Femur (tissue), 1 donor: ENCODE measurements at places on chromosomes 6 and 20.

DNA sequence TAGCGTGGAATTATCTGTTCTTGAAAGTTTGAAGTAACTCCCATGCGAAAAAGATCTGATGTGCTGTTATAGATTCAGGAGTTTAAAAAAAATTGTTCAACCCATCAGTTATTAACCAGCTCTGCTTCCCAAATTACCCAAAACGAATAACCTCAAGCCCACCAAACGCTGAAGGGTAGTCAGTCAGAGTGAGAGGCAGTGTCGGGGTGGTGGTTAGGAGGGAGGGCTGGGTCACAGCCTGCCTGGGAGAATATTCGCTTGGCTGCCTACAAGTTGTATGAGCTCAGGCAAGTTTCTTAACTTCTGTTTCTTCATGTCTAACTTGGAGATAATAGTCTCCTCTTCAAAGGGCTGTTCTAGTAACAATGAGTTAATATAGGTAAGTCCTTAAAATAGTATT lies 114.6 kb downstream of the JPH2 start:
- no peak for DNase-seq

GRCh38 chr6:47044397-47044796 lies 2.3 kb upstream of the ADGRF1 start:
- no peak for DNase-seq

DNA sequence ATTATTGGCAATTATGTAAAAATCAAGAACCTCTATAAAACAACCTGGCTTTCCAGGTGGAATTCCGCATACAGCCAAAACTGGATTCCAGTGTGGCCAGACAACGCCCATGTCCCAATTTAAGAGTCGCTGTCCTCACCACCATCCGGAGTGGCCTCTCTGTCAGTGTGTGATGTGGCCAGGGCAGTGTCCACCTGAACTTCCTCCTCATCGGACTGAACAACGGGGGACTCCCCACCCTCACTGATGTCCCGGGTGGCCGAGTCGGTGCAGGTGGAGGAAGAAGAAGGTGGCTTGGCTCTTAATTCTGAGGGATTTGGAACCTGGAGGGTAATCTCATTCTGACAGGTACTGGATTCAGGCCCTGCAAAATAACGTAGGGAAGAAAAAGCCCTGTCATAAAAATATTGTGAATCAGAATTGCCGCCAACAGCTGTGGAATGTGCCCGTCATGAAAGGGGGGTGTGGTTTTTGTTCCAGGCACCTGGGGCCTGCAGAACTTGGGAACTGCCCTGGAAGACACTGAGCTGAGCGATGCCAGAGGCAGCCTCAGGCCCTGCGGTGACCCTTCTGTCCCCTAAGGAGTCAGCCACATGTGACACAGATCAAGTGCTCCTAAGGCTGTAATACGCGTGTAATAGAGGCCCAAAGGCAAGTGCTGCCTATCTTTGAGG lies 139.8 kb downstream of the DTNBP1 start:
- DNase-seq, result no peak

DNA sequence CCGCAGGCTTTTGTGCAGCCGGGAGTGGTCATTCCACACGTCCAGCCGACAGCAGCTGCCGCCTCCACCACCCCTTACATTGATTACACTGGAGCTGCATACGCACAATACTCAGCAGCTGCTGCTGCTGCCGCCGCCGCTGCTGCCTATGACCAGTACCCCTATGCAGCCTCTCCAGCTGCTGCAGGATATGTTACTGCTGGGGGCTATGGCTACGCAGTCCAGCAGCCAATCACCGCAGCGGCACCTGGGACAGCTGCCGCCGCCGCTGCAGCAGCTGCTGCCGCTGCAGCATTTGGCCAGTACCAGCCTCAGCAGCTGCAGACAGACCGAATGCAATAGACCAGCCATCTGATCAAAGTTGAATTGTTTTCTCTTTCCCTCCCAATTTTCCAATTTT lies 10.6 kb downstream of the RBM24 start:
- peak; percentile 62 for DNase-seq

- DNase-seq, result no peak
Observed at GRCh38 chr6:119325559-119326265, 23.8 kb downstream of the MAN1A1 start.
